ENCODE measurements at places on chromosomes 13 and 19. TPM values are rescaled to one million over a fixed set of nuclear protein-coding genes. Genes with fewer than 3 reads are reported as not detected.

Gene PRTN3
- not detected for total RNA-seq

Gene DAND5
- total RNA-seq = not detected

DNA sequence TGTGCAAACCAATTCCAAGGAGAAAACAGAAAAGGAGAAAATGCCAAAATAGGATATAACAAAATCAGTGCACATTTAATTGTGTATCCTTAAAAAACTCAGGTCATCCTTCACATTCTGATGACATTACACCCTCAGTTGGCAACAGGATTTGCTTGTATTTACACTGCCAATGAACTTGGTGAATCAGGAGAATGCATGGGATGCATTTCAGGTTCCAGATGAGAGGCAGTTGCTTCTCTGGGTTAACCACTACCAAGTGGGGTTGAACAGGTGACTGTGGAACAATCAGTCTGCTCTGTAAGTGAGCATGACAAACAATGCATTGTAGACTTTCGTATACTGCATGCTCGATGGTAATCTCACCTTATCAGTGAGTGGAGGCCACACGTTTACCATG, 79.1 kb downstream of the STARD13 start:
- no peak for DNase-seq

DNA sequence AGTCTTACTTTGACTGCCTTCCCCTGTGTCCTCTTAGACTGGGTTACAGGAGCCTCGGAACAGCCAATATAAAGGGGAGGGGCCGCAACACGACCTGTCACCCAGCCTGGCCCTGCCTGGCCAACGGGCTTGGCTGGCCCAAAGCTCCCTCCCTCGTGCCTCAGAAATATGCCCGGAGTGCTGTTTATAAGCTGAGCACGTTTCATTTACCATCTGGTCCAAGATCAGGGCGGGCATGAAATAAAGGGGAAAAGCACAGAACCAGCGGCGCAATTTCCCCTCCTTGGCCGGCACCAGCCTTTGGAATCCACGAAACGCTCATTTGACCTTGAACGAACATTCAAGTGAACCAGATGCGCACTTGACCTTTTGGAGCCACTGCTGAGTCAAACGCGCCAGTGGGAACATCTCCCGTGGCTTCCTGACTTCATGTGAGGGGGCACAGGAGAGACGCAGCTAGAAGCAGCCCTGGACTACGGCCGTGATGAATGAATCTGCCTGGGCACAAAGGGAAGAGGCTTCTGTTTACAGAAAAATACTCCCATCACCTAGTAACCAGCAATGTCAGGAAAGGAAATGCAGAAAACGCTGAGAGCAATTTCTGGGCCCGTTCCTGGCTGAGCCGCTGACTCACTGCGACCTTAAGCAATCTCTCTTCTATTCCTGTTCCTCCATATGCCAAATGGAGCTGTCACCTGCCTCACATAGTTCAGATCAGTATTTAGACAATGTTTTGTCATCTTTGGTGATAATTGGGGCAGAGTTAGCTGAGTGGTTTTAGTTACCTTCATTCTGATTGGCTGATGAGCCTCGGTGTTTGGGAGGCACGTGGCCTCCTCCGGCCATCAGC, 53.3 kb downstream of the RFX2 start:
- peak; percentile 87 for DNase-seq

GRCh38 chr19:19214159-19214490, 2.4 kb downstream of the NCAN start:
- DNase-seq = no peak

- DNase-seq = no peak
Observed at GRCh38 chr13:70844391-70845108, 736.3 kb upstream of the KLHL1 start.

- no peak for DNase-seq
Observed at GRCh38 chr13:55439450-55439849, 1701.3 kb upstream of the PRR20A start.
